ENCODE measurements at places on chromosomes 7 and 10. TPM values are rescaled to one million over a fixed set of nuclear protein-coding genes. Genes with fewer than 3 reads are reported as not detected.

The DYDC2 gene
- total RNA-seq, result not detected

The CARD11 gene
- 113 TPM for total RNA-seq

The CNPY1 gene
- total RNA-seq, result not detected

The BLNK gene
- 2.4 TPM for total RNA-seq

The RAB11FIP2 gene
- 21.6 TPM for total RNA-seq

All from naive thymus-derived CD4-positive, alpha-beta T cell (primary cell).